ENCODE measurements at places on chromosomes 3 and 15. TPM values are rescaled to one million over a fixed set of nuclear protein-coding genes. Genes with fewer than 3 reads are reported as not detected.

- DNase-seq, result no peak
Observed at GRCh38 chr15:22939652-22940061, 40.5 kb downstream of the CYFIP1 start.

Gene ADCY5
- 2.5 TPM for polyA plus RNA-seq

GRCh38 chr3:46854555-46854991, 8.7 kb downstream of the MYL3 start:
- no peak for DNase-seq

GRCh38 chr3:50375258-50375931, 16.1 kb upstream of the TMEM115 start:
- no peak for DNase-seq

Gene LRRC34
- polyA plus RNA-seq, result 10.3 TPM

GRCh38 chr3:163809540-163809993, 1268.7 kb downstream of the SI start:
- no peak for DNase-seq

GRCh38 chr3:13132731-13133410, 59.6 kb upstream of the IQSEC1 start:
- no peak for DNase-seq

DNA sequence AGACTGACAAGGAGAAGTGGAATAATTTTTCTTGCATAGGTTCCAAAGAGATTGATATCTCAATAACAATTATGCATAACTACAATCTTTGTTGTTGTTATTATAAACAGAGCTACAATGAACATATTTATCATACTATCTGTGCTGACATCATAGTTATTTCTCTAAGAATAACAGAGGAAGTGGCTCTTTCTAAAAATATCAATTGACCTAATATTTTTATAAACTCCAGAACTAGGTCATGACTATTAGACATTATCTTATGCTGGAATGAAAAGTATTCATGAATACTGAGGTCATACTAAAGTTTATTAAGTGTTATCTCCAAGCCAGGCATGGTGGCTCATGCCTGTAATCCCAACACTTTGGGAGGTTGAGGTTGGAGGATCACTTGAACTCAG, 114.1 kb downstream of the DCLK3 start:
- no peak for DNase-seq

- DNase-seq, result no peak
Observed at GRCh38 chr15:71353171-71353570, 237.9 kb downstream of the THSD4 start.

DNA sequence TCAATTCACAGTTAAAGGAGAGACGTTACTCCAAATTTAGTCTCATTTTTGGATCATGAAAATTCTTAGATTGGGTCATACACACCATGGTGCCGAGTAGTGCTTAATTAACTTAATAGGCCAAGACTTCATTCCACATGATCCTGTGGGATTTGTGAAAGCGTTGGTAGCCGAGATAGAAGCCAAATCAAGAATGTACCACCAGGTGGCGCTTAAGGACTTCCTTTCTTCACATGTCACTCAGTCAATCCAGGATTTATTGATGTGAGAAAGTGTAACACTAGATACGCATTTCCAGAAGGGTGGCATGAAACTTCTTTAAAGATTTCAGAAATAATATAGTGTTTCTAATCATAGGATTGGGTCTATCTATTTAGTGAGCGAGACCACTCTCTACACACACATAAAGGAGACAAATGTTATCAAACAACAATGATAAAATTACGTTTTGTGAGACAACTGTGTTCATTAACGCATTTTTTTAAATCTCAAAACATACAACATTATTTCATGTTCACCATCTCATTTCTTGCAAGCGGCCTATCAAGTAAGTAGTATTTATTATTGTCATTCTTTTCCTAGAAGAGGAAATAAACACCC, 436.1 kb downstream of the CHL1 start:
- peak; percentile 47 for DNase-seq

Gene GP5
- polyA plus RNA-seq, result 0.29 TPM

DNA sequence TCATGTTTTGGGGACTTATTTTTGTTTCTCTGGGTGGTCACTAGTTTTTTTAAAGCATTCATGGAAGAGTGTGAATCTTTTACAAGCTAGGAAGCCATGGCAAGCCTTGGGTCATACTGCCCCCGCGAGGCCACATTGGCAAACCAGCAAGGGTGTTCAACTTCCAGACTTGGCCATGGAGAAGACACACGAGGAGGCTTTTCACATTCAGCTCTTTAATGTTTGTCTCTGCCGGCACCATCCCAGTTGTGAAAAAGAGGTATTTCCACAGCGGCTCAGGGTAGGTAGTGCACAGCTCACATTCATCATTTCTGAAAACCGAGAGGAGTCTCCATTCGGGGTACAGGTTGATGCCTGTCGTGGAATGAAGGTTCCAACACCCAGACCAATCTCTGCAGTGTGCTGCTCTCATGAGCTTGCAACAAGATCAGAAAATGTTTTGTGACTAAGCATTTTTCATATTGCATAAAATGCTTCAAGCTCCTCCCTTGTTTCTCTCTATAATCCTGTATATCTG, 7.7 kb downstream of the CCR5 start:
- DNase-seq, result peak; percentile 32

Gene TMEM108
- 32.2 TPM for polyA plus RNA-seq

Gene NR1I2
- polyA plus RNA-seq, result 0.32 TPM

GRCh38 chr3:11513817-11514135, 129.9 kb downstream of the VGLL4 start:
- DNase-seq, result no peak

DNA sequence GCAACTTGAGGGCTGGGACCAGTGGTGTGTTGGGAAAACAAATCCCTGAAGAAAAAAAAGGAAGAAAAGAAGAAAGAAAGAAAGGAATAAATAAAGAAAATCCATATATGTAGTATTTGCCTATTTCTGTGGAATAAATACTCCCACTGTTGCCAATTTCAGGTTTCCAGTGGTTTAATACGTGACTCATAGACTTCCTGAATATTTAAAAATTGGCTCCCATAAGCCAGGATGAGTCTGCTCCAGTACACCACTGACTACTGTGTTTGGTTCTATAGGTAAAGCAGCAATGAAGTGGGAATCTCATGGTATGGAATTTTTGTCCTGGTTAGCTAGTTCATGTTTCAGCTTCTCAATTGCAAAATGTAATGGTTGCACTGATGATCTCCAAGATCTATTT, 31.6 kb downstream of the PYDC2 start:
- no peak for DNase-seq

DNA sequence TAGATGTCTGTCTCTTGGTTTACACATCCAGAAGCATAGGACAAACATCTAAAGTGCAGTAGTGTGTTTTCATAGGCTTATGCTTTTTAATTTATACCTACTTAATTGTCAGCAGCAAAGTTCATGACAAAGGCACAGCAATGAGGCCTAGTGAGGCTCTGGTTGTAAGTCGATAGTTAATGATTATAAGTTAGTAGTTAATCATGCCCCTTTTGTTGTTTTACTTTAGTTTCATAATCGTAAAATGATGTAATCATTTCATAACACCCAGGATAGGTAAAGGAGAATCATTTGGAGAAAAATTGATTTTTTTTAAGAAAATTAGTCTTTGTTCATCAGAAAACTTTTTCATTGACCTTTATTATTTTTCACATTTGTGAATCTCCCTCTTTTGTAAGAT, 351.9 kb downstream of the LSAMP start:
- DNase-seq, result no peak

- no peak for DNase-seq
Observed at GRCh38 chr15:48796521-48796920, 14.3 kb downstream of the CEP152 start.

DNA sequence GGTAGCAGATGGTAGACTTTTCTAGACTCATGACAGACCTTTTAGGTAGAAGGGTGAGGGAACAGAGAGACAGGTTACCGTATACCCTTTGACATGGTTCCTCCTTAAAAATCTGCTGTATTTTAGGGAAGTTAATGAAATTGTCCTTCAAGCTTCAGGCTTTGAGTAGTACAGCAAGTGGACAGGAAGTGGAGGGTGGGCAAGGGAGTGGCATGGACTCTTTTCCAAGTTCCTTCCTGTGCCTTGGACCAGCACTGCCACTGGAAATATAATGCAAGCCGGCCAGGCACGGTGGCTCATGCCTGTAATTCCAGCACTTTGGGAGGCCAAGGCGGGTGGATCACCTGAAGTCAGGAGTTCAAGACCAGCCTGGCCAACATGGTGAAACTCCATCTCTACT, 156.1 kb upstream of the LRRFIP2 start:
- no peak for DNase-seq

DNA sequence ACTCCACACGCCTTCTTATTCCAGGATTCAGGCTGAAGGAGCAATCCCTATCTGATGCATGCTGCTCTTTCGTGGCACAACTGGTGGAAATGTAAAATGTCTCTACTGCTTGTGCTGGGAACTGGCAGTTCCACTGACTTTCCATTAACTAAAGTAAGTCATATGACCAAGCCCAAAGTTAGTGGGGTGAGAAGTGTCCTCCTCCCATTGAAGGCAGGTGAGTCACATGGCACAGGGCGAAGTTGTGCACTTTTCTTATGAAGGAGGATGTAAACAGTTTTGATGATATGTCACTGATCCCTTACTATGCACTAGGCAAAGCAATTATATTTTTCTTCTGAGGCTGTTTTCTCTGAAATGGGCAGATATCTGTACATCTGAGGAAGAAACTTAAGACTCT, 51.6 kb downstream of the SLC7A14 start:
- no peak for DNase-seq

DNA sequence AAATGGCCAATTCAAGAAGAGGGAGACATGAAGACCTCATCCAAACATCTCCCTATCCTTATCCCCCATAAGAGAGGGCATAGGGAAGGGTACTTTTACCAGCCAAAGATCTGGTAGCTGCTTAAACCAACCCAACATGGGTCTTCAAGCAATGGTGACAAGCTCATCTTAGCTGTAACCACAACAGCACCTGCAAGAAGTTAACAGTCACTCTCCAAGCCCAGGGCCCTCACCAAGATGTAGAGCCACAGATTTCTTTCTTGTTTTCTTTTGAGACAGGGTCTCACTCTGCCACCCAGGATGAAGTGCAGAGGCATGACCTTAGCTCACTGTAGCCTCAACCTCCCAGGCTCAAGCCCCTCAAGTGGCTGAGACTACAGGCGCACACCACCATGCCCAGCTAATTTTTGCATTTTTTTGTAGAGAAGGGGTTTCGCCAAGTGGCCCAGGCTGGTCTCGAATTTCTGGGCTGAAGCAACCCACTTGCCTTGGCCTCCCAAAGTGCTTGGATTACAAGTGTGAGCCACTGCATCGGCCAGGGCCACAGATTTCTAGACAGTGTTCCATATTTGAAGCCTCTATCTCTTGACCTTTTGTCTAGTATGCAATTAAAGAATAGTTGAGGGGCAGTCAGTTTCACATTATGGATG, 57.1 kb downstream of the DHX30 start:
- no peak for DNase-seq

DNA sequence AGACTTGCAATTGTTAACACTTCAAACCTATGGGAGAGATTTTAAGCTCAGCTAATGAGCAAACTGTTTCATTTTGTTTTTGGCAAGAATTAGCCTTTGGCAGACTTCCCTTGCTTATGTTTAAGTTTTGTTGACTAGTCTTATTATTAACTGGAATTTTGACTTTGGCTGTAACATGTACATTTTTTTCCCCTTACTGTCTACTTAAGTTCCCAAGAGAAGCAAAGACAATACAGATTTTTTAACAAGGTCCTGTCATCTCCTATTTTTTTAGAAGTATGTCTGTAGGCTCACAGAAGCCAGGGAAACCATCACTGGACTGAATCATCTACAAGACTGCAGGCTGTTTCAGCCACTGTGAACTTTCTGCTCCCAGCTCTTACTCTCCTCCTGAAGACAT, 74.3 kb downstream of the DGKG start:
- DNase-seq, result peak; percentile 28

Gene CELSR3
- polyA plus RNA-seq, result 0.53 TPM

- no peak for DNase-seq
Observed at GRCh38 chr15:63971427-63971805, 74.9 kb downstream of the DAPK2 start.

- DNase-seq, result peak; percentile 38
Observed at GRCh38 chr15:100863075-100863795, 16.4 kb upstream of the ALDH1A3 start.

GRCh38 chr15:63350178-63350621, 31.4 kb downstream of the CA12 start:
- DNase-seq, result peak; percentile 88

GRCh38 chr3:139954146-139954860, 19.3 kb downstream of the CLSTN2 start:
- DNase-seq, result no peak

Gene PCSK6
- 15.6 TPM for polyA plus RNA-seq

DNA sequence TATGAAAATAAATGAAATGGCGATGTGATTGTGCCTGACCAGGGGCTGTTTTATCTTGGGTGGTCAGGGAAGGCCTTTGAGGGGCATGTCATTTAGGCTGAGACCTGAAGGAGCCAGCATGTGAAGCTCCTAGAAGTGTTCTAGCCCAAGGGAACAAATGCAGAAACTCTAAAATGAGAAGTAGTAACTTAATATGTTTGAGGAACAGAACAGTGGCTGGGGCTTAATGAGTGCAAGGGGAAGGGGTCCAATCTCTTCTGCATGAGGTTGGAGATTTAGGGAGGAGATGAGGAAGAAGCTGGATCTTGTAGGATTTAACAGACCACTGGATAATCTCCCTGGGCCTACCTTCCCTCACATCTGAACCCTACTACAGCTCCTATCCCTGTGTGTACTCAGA, 110.5 kb downstream of the AKAP13 start:
- DNase-seq, result no peak

GRCh38 chr3:53820756-53821580, 25.3 kb downstream of the CHDH start:
- DNase-seq, result peak; percentile 43

Gene ETV5
- 29.1 TPM for polyA plus RNA-seq

GRCh38 chr3:126474498-126475412, 936 bp downstream of the ZXDC start:
- no peak for DNase-seq

- peak; percentile 85 for DNase-seq
Observed at GRCh38 chr15:38130740-38131498, 121.7 kb upstream of the SPRED1 start.

Gene SLC41A3
- polyA plus RNA-seq, result 38.2 TPM

DNA sequence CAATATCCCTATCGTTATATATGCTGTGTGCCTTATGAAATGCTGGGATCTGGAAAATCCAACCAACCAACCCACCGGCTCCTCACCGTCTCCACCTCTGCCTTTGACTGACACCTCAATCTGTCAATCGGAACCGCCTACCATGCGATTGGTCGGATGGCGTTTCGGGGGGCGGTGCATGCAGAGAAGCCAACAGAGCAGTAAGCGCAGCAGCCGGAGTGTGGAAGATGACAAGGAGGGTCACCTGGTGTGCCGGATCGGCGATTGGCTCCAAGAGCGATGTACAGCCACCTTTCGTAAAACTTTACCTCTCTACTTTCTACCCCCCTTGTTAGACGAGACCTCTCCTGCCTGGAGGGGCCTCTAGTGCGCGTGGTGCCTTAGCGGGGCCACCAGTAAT, 6.3 kb downstream of the CLK3 start:
- no peak for DNase-seq

- DNase-seq, result no peak
Observed at GRCh38 chr15:31221936-31222515, 104.6 kb upstream of the KLF13 start.

GRCh38 chr15:60411774-60412425, 14.1 kb upstream of the ANXA2 start:
- no peak for DNase-seq

Gene PLS1
- 0.68 TPM for polyA plus RNA-seq
